ENCODE measurements at places on chromosomes 12 and 14.

- no peak for DNase-seq
Measured at GRCh38 chr12:34404377-34405285, 382.3 kb downstream of the ALG10 start.

GRCh38 chr12:32084017-32084688 is 22.5 kb upstream of the BICD1 start:
- no peak for DNase-seq

GRCh38 chr14:38108681-38109080 is 99.0 kb upstream of the SSTR1 start:
- DNase-seq, result no peak

DNA sequence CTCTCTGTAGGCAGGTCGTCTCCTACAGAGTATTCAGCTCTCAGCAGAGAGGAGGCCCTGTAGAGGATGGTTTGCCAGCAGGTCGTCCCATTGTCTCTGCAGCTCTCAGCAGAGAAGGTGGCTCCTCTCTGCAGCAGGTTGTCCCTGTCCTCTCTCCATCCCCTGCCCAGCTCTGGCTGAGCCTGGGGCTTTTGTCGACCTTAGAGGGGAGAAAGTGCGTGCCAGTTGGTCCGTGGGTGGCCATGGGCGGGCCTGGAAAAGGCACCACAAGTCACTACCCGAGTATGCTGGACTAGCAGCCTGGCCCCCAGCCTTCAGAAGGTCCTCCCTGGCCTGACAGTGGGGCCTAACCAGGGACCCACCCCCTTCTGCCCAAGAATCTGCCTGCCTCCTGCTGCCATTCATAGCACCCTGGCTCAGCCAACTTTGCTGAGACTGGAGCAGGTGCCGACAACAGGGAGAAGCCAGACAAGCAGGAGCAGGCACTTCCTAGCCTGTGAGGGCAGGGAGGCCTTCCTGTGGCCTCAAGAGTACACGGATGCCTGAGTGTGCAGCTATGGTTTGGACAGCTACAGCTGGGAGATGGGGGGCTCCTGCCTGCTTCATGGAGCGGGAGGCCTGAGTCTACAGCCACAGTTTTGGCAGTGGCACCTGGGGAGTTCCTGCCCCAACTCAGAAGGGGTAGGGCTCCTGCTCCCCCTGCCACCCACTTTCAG is 59.7 kb upstream of the KCNH3 start:
- DNase-seq, result no peak

GRCh38 chr14:76946753-76947077 is 81.8 kb downstream of the IRF2BPL start:
- no peak for DNase-seq

GRCh38 chr12:110073049-110073831 is 24.9 kb upstream of the C12orf76 start:
- DNase-seq, result no peak
